Cardiac septum (tissue), 1 donor: ENCODE measurements at places on chromosomes 1 and 21. TPM values are rescaled to one million over a fixed set of nuclear protein-coding genes. Genes with fewer than 3 reads are reported as not detected.

DNA sequence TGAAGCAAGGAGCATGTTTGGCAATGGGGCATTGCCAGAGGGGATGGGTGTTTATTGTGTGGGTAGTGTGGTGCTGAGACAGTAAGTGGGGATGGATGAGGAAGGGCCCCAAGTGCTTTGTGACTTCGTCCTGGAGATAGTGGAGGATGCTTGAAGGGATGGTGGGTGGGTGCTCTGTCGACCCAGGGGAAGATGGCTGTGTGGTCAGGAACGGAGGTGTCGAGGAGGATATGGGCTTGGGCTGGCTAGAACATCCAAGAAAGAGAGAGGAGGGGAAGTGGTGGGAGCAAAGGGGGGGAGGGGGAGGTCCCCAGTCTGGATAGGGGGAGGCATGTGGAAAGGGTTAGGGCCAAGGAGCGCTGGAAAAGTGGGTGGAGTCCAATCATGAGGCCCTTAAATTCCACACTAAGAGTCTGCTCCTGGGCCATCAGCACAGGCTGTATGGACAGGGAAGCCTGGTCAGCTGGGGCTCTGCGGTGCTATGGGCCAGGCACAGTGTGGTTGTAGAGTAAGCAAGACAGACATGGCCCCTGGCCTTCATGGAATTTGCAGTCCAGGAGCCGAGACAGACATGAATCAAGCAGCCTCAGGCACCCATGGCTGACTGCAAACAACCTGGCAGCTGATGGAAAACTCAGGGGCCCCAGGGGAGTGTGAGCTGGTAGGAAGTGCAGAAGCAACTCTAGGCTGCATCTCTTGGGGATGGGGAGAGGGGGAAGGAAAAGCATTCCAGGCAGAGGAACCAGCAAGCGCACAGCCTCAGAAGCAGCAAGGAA, 36.3 kb downstream of the EDN2 start:
- peak; percentile 56 for DNase-seq

DNA sequence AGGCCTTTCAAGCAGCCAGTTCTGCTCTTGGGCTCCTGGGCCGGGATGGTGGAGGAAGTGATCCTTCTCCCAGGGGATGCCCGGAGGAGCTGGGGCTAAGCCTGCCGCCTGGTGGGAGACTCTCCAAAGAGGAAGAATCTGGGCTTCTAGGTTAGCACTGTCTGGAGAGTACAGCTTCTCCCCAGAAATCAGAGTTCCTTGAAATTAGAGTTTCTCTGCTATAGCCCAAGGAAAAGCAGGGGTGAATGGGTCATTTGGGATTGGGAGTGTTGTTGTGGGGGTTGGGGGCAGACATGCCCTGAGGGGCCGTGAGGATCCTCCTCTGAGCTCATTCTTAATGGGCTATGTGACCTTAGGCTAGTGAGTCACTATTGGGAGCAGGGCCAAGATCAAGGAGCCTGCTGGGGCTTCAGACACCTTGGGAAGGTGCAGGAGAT, 6.5 kb downstream of the LGR6 start:
- no peak for DNase-seq

DNA sequence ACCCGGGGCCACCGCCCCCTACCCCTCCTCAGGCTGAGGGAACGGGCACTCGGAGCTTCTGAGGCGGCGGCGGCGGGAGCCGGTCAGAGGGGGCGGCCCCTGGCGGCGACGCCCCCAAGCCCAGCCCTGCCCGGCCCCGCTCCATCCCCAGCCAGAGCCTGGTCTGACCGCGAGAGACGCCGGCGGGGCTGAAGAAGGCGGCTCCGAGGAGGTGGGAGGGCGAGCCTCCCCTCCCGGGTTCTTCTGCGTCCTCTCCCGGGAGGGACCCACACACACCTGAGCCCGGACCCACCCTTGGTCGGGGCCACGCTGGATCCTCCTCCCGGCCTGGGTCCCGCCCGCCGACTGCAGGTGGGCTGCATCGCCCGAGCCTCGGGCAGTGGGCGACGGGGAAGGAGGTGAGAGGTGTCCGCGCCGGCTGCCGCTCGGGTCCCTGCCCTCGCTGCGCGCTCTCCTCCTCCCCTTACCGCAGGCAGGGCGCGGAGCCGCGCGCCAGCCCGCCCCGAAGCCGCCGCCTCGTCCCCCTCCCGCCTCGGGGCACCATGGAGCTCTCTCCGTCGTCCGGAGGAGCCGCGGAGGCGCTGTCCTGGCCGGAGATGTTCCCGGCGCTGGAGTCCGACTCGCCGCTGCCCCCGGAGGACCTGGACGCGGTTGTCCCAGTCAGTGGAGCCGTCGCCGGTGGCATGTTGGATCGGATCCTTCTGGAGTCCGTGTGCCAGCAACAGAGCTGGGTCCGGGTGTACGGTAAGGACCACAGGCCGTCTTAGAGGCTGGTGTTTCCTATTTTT, at the start of gene RASAL2:
TSS of gene RASAL2 (plus strand) at position 154 of the 788 bp plus-strand sequence. CDS start at position 543, 389 bp downstream.
- peak; percentile 81 for DNase-seq

DNA sequence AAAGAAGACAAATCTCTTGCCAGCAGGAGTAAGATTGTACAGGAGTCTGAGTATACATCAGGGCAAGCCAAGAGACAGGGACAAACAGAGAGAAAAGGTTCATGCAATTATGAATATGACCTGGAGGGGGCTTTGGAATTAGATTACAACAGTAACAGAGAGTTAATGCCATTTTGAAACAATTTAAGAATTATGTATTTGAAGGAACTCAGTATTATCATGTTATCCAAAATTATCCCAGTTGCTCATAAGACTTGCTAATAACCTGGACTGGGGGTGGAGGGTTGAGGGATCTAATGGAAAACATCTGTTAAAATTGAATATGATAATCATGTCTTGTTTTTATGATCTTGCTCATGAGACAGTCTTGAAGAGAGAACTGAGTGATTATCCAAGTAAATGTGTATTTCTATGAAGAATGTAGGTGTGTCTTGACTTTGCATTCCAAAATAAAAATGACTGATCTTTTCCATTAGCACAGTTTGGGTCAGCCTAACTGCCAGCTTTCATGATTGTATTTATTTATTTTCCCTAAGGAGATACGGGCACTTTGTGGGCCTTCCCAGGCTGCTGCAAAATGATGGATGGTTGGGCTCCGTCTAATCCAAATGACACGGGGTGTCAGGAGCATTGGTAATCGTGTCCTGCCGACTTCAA, 117.7 kb downstream of the ERG start:
- DNase-seq, result no peak

GRCh38 chr21:14120091-14120734, 90.5 kb downstream of the LIPI start:
- DNase-seq, result no peak

GRCh38 chr21:44823179-44823660, 5.4 kb upstream of the SUMO3 start:
- no peak for DNase-seq

DNA sequence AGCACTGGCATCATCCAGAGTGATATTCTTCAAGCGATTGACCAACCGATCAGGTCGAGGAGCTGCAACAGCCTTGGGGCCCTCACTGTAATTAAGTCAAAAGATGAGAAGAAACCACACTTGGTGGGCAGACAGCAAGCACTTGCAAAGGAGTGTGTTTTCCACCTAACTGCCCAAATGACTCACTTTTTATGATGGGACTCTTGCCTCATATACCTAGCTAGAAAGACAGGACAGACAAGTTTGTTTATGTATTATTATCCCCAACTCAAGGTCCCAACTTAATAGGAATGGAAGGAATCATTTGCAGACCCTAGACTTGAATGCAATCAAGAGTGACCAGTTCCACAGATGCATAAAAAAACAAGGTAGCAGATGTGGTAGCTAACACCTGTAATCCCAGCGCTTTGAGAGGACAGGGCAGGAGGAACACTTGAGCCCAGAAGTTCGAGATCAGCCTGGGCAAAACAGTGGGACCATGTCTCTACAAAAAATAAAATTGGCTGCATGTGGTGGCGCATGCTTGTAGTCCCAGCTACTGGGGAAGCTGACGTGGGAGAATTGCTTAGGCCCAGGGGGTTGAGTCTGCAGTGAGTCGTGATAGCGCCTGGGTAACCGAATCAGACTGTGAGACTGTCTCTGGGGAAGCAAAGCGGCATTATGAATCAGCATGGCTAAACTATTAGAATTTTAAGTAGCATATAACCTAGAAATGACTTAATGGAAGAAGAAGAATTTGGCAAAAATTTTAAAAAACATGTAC, 2.3 kb upstream of the NRAS start:
- no peak for DNase-seq

GRCh38 chr1:29235955-29236711, at the start of gene PTPRU:
Gene PTPRU (plus strand): TSS chr1:29236522. CDS start chr1:29236645, 123 bp downstream.
- peak; percentile 93 for DNase-seq

The STYXL2 gene
- total RNA-seq, result 462 TPM

The AMY1B gene
- not detected for total RNA-seq

The CD34 gene
- 49.9 TPM for total RNA-seq
